ENCODE measurements at places on chromosomes 1 and 21.

GRCh38 chr1:10193288-10193687 lies 17.1 kb upstream of the KIF1B start:
- no peak for DNase-seq

GRCh38 chr1:180962178-180962577 lies 49.5 kb downstream of the KIAA1614 start:
- DNase-seq, result no peak

DNA sequence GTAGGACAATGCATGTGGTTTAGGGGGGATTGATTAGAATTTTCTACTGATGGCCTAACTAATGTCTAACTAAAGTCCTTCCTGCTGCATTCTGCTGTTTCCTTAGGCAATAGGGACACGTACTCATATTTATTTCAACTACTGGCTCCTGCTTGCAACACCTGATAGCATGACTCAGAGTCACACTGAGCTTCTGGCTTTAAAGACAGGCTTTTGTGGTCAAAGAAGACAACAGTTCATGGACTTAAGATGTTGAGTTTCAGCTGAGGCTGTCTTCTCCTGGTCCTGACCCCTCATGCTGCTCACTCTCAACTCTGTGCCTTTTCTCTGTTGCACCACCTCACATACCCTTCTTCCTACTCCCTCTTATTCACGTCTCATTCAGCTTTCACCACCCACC lies 29.1 kb upstream of the TRABD2B start:
- DNase-seq, result no peak

DNA sequence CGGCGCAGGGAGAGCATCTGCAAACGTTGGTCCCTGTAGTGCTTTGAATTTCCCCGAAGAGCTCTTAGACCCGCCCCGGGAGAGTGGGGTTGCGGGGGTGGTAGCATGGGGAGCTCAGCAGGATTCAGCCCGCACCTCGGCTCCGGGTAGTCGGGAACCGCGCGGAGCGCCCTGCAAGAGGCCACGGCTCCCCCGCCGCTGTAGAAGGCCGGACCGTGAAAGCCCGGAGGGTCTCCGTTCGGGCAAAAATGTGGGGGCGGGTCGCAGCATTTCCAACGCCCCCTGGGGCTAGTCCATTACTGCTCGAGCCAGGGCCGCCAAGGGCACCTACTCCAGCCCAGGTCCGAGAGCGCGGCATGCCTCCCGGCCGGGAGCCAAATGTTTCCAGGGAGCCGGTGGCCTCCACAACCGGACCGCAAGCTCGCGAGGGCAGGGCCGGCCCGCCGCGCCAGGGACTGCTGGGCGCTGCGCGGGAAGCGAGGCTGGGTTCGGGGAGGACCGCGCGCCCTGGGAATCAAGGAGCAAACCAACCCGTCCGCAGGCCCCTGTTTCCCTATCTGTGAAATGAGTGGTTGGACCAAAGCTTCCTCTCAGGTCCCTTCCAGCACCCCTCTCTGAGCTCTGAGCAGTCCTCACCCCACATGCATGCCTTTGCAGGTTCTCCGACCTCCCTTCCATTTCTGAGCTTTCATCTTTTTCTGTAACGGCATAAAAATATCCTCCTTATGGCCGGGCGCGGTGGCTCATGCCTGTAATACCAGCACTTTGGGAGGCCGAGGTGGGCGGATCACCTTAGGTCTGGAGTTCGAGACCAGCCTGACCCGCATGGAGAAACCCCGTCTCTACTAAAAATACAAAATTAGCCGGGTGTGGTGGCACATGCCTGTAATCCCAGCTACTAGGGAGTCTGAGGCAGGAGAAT lies 775 bp upstream of the TMEM63A start:
- DNase-seq, result no peak

- DNase-seq, result no peak
Measured at GRCh38 chr1:44270686-44271628, 57.7 kb downstream of the DMAP1 start.

GRCh38 chr1:17669866-17670451 lies 85.2 kb upstream of the ACTL8 start:
- DNase-seq, result no peak

DNA sequence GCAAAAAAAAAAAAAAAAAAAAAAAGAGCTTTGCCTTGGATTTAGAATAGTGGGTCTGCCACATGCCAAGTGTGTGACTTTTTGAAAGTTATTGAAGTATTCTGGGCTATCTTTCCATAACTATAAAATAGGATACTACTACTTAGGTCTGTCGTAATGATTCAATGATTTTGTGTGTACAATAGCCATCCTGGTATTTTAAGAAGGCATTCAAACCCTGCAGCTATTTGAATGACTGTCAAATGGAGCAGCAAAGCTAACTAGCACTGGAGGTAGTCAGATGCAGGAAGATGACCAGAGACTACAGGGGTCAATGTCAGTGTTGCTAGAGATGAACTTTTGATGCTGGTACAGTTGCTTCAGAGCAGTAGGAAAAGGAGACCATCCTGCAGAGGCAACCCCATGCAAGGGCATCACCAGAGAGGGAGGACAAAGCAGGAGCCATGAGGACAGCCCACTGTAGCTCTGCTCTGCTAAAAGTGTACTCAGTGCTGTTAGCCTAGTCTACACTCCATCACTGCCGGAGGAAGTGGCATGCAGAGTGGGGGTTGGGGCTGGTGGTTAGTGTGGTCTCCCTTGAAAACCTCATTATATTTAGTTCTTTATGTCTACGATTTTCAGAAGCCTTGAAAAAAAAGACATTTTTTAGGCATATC lies 29.0 kb downstream of the DUSP10 start:
- DNase-seq, result peak; percentile 65

GRCh38 chr1:52967666-52968065 lies 40.6 kb downstream of the SCP2 start:
- DNase-seq, result no peak

GRCh38 chr1:7207875-7208646 lies 422.8 kb downstream of the CAMTA1 start:
- DNase-seq, result peak; percentile 15
